ENCODE measurements at places on chromosomes 4 and X.

DNA sequence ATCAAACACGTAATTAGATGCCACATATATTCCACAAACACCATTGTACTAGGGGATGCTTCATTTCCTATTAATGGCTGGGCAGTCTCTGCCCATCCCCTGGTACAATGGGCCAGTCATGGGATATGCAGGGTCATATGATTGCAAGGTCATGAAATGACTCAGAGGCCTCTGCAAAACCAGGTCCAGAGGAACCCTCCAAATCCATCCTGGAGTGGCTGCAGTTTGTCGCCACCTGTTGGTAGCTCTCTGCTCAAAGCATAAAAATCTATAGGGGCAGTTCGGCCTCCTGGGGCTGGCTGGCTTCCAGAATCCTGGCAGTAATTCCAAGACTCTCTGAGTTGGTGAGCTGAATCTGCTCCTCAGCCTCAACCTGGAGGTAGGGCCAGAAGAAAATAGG, 22.9 kb upstream of the PUDP start:
- DNase-seq = no peak

GRCh38 chr4:8350352-8350751, 80.8 kb downstream of the HTRA3 start:
- DNase-seq = no peak

DNA sequence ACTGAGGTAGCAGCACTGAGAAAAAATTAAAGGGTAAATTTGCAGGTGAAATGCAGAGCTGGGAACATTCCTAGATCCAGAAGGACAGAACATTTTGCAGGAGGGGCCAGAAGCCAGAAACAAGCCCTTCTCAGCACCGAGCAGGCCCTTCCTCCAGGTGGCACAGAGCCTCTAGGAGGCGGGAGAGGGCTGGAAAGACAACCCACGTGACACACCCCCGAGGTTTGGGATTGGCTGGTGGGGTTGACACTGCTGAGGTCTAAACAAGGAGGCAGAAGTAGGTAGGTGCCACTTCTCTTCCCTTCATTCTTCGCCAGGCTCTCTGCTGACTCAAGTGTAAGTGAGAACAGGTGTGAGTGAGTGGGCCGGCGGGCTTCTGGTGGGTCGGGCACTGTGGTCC, at the start of gene PAGE4:
Gene PAGE4 (plus strand): TSS at position 288 of the 400 bp plus-strand sequence. CDS start 1,126 bp downstream, outside the sequence.
- DNase-seq = no peak

DNA sequence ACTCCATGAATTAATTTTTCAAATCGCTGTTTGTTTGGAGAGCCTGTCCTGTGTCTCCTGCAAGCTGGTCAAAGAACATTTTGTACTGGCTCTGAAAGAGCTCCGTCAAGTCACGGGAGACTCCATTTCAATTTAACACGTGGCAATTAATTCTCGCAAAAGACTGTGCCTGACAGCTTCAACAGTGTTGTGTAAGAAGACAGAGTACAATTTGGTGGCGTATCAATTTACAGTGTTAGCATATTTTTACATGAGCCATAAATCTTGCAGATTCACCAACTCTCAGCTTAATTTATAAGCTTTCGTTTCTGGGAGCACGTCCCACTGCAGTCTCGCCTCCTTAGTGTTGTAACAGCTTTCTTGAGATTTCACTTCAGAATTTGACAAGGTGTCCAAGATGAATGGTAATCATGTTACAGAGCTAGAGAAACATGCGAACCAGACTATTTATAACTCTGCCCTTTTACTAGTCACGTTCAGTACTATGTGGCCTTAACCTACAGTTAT, 70.8 kb downstream of the RWDD4 start:
- DNase-seq = peak; percentile 27

DNA sequence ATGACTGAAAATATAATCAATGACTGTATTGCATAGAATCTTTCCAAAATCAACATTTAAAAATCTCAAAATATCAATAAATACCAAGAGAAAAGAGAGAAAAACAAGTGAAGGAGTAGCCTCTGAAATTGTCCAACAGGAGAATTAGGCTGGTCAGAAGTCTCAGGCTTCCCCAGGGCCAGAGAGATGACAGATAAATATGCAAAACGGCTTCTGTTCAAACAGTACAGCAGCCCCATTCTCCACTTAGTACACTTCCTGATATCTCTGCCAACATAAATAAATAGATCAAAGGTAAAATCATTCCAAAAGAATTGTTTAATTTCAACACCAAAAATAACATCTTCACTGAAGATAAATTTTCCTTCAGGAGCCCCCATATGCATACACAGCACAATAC, 204.7 kb upstream of the GABRA2 start:
- no peak for DNase-seq

GRCh38 chrX:54042609-54043021, 1.7 kb downstream of the PHF8 start:
- peak; percentile 65 for DNase-seq

GRCh38 chrX:20235755-20236154, 31.0 kb downstream of the RPS6KA3 start:
- DNase-seq = no peak

- DNase-seq = no peak
Measured at GRCh38 chrX:132615391-132616131, 126.7 kb upstream of the MBNL3 start.

DNA sequence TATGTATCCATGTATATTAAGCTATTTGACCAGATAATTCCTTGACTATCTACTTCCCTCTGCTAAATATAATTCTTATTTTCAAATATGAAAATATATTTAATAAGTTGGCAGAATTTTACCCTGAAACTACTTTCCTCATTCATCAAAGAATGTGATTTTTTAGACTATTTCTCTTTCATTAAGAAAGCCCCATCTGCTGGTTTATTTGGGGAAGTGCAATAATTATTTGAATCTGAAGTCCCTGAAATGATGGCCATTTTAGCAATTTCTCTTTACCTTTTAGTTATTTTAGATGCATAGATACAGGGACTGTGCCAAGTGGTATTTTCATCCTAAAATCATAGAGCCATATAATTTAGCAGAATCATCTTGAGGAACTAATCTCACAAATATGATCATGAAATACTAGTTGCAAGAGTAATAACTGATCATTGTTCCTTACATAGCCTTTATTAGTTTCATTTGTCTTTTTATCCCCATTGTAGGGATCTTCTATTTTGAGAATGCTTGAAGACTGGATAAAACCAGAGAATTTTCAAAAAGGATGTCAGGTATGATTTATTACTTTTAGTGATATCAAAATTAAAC, 39.0 kb downstream of the ENPEP start:
- DNase-seq = peak; percentile 39

- DNase-seq = no peak
Measured at GRCh38 chrX:45348296-45348695, 147.6 kb upstream of the DIPK2B start.

GRCh38 chrX:97238632-97239031, 354.9 kb downstream of the RPA4 start:
- DNase-seq = no peak

GRCh38 chr4:98519268-98519977, 139.0 kb downstream of the TSPAN5 start:
- no peak for DNase-seq

- DNase-seq = no peak
Measured at GRCh38 chr4:52292245-52292644, 241.1 kb downstream of the SPATA18 start.

- no peak for DNase-seq
Measured at GRCh38 chr4:48047421-48047844, 30.9 kb downstream of the NIPAL1 start.

DNA sequence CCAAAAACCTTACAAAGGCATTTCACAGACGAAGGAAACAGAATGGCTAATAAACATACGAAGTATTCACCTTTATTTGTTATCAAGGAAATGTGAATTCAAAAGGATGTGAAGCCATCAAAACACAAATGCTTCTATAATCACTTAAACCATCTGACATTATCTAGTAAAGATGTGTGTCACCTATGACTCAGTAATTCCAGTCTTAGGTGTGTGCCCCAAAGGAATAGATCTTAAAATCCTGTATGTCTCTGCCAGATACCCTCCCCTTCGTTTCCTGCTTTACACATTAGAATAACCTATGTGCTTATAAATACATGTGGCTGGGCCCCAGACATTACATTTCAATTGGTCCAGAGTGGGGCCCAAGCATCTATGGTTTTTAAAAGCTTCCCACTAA, 41.8 kb upstream of the CEP135 start:
- no peak for DNase-seq

DNA sequence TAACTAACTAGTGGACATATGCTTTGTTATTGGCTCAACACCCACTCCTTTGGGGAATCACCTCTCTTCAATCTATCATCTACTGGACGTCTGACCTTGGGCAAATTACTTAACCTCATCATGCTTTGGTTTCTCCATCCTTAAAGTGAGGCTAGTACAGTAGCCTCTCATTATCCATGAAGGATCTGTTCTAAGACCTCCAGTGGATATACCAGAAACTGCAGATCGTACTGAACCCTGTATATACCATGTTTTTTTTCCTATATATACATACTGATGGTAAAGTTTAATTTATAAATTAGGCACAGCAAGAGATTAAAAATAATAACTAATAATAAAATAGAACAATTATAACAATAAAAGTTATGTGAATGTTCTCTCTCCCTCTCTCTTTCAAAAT, 56.2 kb downstream of the HMGB3 start:
- DNase-seq = no peak

DNA sequence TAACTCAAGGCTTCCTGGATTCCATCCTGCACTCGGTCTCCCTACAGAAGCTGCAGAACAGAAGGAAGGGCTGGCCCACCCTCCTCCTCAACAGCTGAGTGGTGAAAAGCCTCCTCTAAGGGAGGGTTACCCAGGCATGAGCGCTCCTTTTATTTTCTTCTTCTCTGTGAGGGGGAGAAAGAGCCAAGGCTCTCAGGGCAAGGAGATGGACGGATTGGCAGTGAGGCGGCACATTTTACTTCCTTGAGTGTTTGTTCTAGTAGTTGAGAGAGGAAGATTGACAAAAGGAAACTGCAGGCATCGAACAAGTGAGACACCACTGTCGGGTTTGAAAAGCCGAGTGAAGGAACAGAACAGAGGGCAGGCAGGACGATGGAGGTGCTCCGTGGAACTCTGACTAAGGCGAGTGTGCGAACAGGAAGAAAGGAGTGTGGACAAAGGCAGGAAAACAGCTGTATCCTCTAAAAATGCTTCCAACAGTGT, 38.4 kb upstream of the STS start:
- DNase-seq = peak; percentile 5

GRCh38 chr4:155025762-155026457, 182.5 kb upstream of the NPY2R start:
- no peak for DNase-seq

DNA sequence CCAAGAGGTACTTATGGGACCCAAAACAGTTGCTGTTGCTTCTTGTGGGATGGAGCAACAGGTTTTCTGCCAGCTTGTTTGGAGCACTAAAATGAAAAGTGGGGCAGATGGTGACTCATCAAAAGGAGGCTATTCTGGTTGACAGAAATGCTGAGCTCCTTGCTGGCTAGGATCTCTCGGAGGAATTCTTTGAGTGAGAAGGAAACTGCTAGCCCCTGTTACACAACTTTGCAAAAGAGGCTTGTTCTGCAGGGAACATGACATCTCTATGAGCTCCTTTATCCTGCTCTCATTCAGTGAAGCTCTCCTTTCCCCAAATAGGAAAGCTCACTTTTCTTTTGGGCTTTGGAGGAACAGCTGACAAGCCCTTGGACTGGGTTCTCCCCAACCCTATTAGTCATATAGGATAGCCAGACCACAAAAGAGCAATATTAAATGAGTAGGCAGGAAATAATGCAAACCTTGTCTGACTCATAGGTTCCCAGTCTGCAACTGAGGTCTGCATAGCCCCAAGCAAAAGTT, 108.3 kb downstream of the CDS1 start:
- DNase-seq = peak; percentile 94

GRCh38 chrX:1435241-1435895, 17.3 kb downstream of the ASMTL start:
- no peak for DNase-seq

- no peak for DNase-seq
Measured at GRCh38 chr4:18846313-18846712, 824.8 kb upstream of the LCORL start.

DNA sequence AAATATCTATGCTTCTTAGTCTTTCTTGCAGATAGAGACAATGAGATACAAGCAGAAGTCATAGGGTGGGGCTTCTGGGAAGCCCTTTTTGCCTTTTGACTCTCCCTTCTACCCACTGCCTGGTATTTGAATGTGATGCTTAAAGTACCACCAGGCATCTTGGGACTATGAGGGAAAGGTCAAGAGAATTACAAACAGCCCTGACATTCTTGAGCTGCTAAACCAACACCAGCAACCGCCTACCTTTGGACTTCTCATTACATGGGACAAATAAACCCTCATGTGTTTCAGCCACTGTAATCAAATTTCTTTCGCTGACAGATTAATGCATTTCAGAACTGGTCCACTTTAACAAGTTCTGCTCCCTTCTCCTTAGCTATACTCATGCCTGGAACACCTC, 112.8 kb downstream of the LUZP4 start:
- no peak for DNase-seq

GRCh38 chr4:112854420-112854819, 195.0 kb upstream of the ANK2 start:
- DNase-seq = no peak

DNA sequence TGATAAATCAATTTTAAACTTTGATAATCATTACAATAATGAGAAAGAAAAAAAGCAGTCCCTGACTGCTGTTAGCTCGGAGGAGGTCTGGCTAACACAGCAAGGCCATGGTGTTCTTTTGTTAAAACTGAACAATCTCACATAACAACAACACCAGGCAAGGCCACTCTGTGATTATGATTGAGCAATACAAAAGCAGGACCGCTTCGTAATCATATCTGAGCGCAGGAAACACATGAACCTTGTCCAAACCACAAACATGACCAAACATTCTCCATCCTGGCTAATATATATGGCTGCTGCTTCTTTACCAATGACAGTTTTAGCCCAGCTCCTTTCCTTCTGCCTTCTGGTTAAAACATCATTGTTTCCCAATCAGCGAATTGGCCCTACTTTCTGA, 76.8 kb upstream of the DDX53 start:
- no peak for DNase-seq

- no peak for DNase-seq
Measured at GRCh38 chr4:6549445-6549844, 25.5 kb upstream of the MAN2B2 start.

DNA sequence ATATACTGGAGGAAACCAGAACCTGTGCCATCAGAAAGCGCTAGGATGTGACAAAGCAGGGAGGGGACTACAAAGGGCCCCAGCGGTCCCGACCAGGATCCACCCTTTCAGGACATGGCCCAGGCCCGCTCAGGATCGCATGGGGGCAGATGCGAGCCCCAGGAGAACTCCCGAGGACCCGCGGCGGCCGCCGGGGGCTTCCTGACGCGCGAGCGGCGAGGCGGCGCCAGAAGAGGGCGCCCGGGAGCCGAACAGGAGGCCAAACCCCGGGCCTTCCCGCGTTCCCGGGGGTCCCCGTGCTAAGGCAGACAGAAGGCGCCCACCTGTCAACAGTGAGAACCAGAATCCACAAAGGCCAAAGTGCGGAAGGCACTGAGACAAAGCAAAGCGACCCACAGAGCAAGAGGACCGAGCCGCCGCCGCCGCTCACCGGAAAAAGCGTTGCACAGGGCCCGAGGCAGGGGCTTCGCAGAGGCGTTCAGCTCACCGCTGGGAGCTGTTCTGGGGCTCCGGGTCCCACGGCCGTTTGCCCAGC, 7.3 kb upstream of the OPN1LW start:
- peak; percentile 51 for DNase-seq

Measured in AG08395 (cell line).